ENCODE measurements at places on chromosomes 7 and 10.

GRCh38 chr10:51653025-51653424 lies 46.4 kb downstream of the CSTF2T start:
- DNase-seq, result no peak

GRCh38 chr10:119396008-119396708 lies 146.4 kb downstream of the RGS10 start:
- DNase-seq, result no peak

- no peak for DNase-seq
Measured at GRCh38 chr10:43336061-43336460, 35.4 kb upstream of the FXYD4 start.

- no peak for DNase-seq
Measured at GRCh38 chr10:124072541-124072940, 20.9 kb downstream of the CHST15 start.

- no peak for DNase-seq
Measured at GRCh38 chr10:132110713-132111112, 45.0 kb downstream of the JAKMIP3 start.

GRCh38 chr10:4074545-4075407 lies 289.8 kb upstream of the KLF6 start:
- no peak for DNase-seq

DNA sequence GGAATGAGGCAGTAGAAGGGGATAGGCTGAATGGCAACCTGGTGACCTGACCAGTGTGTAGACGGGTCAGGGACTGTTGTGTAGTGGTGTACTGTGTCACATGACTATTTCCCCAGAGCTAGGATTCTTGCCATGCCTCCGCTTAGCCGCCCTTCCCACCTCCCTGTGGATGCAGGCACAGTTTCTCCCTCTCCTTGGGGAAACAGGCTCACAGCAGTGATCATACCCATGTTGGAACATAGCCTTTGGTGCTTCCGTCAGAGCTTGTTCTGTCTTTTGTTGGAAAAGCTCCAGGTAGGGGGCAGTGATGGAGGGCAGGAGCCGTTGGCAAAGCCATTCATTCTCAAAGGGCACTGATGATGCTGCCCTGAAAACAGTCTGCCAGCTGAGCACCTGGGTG lies 44.3 kb downstream of the OGDH start:
- no peak for DNase-seq

GRCh38 chr7:137987563-137987962 lies 14.3 kb downstream of the CREB3L2 start:
- DNase-seq, result no peak

DNA sequence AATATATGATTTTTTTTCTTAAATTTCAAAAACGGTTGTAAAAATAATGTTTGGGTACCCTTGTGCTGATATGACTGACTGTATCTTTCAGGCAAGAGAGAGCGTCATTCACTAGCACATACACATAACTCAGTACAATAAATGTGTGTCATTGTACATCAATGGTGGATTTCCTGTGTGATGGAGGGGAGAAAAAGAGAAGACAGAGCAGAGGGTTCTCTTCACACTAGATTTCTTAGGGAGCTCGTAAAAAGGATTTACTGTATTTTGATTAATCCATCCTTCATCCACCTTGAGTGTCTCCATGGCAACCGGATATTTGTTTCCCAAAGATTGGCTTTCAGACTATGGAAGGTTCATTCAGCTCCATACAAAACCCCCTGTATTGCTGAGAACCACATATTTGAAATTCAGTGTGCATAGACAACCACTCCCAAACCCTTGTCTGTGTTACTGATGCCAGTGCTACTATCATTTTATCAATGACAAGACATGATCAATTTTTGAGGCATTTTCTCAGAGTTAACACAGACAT lies 150.6 kb downstream of the AKR1D1 start:
- no peak for DNase-seq

DNA sequence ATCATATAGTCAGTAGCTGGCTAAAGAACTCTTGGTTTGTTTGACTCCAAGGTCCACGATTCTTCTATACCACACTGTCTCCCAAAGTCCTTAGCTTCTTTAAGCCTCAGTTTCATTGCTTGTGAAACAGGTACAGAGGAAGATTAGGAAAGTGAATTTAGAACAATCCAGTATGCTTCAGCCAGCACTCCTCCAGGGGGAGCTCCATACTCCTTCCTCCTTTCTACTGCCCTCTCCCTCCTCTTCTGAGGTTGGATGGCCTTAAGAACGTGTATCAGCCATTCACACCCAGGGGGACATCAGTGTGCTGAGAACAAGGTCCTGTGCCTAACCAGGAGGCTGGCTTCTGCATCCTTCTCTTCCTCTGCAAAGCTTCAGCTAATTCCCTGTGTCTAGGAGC lies 54.8 kb upstream of the CALD1 start:
- no peak for DNase-seq

DNA sequence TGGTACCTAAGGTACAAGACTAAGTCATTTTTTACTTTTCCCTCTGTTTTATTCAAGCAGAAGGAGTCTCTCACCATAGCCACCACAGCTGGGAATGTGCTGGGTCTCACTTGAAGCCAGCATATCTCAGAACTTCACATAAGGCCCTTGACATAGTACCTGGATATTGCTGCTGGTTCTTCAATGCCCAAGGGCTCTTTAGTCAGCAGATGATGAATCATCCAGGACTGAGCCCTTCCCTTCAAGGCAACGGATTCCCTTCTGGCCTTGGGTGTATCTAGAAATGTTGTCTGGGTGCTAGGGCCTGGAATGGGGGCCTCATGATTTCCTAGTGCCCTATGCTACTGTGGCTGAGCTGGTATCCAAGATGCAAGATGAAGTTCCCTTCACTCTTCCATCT lies 93.9 kb downstream of the ADCYAP1R1 start:
- DNase-seq, result no peak

GRCh38 chr7:15305002-15305600 lies 256.7 kb downstream of the AGMO start:
- DNase-seq, result peak; percentile 6

- DNase-seq, result no peak
Measured at GRCh38 chr7:127900141-127900540, 131.1 kb downstream of the LRRC4 start.

- DNase-seq, result no peak
Measured at GRCh38 chr10:124508070-124508667, 46.5 kb downstream of the LHPP start.

GRCh38 chr10:12503311-12503710 lies 154.0 kb downstream of the CAMK1D start:
- peak; percentile 62 for DNase-seq

DNA sequence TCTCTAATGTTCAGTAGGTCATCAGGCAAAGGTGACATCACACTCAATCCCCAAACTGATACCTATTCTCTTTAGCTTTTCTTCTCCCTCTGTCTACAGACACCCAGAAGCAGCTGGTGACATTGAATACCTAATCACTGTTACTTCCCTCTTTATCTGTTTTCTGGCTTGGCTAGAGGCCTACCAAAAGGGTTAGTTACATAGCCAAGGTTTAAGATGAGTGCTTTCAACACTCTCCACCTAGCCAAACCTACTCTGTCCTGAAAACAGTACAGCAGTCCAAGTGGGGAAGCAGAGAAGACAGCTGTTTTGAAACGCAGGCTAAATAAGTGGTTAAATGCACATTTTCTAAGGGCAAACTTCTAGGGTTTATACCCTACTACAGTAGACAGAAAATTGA lies 39.4 kb downstream of the CCNJ start:
- DNase-seq, result no peak

DNA sequence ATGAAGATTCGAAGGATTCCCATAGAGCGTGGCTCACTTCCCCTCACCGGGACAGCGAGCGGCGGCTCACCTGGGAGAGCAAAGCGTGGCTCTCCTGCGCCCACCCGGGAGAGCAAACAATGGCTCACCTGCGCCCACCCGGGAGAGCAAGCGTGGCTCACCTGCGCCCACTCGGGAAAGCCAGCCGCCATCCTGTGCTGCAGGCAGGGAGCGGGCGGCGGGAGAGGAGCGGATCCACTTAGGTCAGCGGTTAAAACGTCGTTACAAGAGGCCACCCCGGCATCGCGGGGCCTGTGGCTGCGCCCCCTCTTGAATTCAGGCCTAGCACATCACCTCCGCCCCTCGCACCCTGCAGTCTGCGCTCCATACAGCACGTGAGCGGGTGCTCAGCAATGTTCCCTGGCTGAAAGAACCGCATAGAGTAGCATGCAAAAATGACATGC lies 461 bp upstream of the FIGNL1 start:
- DNase-seq, result no peak

DNA sequence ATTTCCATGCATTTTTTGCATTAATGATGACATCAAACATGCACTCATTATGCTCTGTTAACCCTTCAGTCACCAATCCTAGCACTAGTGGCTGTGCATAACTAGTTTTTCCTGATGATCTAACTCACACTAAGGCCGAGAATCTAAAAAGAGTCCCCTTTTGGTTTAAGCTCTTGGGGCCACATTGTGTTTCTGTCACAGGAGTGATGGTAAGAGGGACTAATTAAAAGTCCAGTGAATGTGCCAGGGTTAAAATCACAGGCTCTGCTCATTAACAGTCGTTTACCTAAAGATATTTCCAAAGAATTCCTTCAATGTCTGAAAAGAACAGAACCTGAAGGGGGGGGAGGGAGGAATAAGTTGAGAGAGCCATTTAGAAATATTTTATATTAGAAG lies 359.0 kb upstream of the ANKRD30A start:
- no peak for DNase-seq

DNA sequence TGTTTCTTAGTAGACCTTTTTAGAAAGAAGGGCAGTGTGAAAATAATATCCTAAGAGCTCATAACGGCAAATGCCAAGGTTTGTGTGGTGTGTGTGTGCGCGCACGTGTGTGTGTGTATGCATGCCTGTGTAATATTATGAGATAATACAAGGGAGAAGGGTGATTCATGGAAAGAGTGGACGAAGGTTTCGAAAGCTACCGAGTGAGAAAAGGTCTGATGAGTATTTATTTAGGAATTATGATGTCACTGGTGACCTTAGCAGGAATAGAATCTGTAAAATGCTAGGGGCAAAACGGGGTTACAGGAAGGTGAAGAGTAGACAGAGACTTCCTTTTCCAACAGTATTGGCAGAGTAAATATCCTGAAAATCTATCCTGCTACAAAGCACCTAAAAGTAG lies 107.3 kb downstream of the AHR start:
- no peak for DNase-seq

DNA sequence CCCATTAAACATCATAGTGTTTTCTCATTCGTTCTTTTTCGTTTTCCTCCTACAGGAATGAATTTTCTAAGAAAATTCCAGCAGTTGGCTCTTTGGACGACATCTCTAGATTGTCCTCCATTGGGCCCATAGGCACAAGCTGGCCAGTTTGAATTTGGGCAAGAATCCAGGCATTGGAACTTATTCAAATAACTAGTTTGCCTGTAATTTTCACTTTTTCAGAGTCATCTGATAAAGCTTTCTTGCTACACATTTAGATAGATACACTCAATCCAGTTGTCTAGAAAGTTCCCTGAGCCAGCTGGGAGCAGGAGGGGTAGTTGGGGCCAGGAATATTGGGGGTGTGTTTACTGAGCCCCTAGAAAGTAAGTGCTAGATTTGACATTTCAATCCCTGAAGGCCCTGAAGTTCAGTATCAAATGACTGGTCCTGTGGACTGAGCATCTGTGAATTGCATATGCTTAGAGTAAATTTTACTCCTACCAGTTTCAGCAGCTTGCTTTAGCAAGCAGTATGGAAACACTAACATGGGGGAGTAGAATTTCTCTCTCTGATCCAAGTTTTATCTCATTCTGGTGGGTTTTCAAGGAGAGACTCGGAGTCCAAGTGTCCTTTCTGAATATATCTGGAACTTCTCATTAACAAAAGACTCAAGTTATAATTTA lies 5.2 kb downstream of the EGFR start:
- no peak for DNase-seq

DNA sequence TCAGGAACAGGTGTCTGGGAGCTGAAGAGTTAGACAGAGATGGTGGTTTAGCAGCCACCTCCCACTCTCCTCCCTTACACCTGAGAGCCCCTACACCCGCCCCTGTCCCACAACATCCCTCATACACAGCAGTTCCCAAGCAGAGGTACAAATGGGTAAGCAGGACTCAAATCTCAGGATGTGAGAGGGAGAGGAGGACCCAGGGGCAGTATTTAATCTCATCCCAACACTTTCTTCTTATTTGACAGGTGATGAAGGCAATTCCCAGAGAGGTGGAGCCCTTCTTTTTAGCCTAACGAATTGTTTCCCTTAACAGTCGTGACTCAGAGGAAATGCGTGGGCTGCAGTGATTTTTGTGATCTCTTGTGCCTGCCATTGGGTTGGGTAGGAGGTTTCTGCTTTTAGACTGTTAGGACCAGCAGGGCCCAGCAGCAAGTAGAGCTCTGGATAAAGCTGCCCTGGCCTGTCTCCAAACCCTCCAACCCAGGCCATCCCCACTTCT lies 191.3 kb downstream of the HECW1 start:
- no peak for DNase-seq

GRCh38 chr7:33041631-33042428 lies 20.7 kb downstream of the NT5C3A start:
- peak; percentile 18 for DNase-seq

- DNase-seq, result no peak
Measured at GRCh38 chr10:3081383-3081981, 14.1 kb downstream of the PFKP start.

DNA sequence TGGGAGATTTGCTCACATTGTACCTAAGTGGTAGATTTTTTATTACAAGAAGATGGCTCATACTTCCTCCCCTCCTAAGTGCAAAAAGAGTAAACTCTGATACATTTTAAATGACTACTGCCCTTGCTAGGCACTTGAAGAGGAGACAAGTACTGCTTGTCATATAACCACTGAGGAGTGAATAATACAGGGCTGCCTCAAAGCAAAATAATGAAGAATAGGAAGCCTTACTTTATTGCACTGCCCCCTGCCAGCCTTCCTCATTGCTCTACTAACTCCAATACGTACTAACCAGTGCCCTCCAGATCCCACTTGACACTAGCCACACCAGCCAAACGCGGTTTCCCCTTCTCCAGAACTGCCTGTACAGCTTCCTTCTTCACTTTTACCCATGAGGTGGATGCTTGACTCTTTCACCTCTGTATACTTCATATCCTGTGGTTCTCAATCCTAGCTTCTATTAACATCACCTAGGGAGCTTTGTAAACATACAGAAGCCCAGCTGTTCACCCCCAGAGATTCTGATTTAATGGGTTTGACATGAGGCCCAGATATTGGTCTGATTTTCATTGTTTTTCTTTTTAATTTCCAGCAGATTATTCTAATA lies 11.7 kb upstream of the MTERF1 start:
- no peak for DNase-seq

DNA sequence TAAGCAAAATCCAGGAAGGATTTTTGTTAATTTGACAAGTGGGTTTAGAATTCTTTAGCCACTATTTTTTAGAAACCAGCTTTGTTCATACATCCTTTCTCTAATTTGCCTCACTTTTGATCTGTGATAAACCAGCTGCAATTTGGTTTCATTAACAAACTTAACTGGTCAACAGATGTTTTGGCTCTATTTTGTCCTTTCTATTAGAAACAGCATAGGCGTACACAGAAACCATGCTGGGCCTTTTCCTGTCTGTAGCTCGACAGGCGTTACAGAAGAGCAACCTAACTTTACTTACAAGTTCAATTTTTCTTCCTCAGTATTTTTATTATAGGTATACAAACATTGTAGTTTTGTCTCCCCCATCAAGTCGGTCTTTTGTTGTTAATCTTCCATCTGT lies 28.2 kb downstream of the KAT6B start:
- no peak for DNase-seq

GRCh38 chr7:141157138-141157765 lies 83.4 kb downstream of the TMEM178B start:
- no peak for DNase-seq

Measured in NCI-H526 treated with DMSO at 0.1 percent for 48 hours (cell line).